ENCODE measurements at places on chromosomes 13 and 19.

DNA sequence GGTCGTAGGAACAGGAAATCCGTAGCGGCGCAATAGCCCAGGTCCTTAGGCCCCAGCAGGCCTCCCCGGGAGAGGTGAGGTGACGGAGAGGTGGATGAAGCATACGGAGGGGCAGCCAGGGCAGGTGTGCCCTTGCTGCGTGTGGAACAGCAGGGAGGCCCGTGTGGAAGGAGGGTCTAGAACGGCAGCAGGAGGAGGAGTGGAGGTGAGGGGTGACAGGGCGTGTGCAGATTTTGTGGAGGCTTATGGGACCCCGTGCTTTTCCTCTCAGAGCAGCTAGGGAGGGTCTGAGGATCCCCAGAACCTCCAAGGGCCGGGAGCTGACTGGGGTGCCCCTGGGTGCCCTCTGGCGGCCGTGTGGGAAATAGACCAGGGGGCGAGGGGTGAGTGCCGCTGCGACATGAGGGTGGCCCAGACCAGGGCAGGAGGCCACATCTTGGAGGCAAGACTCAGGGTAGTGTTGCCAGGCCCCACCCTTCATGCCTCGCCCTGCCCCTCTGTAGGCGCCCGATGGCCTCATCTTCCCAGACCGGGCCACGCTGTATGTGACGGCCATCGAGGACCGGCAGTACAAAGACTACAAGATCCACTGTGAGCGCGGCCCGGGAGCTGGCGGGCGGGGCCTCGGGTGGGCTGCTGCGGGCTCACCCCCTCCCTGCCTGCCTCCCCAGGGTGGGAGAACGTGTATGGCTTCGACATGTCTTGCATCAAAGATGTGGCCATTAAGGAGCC is 5.0 kb upstream of the ADM5 start:
- no peak for DNase-seq

- DNase-seq: no peak
Observed at GRCh38 chr13:51057001-51057400, 54.1 kb downstream of the C13orf42 start.

DNA sequence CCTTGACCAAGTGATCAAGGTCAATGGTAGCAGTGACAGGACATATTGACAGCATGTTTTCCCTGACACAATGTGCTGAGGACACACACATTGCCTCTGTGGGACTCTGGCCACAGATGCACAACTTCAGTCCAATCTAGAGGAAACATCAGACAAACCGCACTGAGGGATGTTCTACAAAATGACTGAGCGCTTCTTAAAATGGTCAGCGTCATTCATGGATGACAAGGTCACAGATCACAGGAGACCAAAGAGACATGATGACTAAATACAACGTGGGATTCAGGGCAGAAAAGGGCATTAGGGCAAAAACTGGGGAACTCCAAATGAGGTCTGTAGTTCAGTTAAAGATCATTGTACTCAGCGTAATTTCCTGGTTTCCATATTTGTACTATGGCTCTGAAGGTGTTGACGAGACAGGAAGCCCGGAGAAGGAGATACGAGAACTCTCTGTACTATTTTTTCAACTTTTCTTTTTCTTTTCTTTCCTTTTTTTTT is 20.6 kb downstream of the PBX4 start:
- no peak for DNase-seq

DNA sequence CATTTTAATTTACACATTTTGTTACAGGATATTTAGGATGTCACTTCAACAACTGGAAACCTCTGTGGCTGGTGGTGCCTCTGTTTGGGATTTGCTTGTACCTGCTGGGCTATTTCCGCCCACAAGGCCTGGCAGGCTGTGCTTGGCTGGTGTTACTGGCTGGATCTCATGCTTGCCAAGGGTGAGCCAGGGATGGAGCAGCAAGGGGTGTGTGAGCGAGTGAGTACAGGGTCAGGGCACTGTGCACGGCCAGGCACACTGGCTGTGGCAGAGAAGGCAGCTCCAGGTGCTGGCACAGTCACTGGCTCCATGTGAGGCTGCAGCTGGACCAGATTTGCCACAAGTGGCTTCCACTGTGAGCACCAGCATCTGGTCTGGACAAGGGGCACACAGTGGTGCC is 1254.8 kb downstream of the SLITRK5 start:
- DNase-seq: no peak

DNA sequence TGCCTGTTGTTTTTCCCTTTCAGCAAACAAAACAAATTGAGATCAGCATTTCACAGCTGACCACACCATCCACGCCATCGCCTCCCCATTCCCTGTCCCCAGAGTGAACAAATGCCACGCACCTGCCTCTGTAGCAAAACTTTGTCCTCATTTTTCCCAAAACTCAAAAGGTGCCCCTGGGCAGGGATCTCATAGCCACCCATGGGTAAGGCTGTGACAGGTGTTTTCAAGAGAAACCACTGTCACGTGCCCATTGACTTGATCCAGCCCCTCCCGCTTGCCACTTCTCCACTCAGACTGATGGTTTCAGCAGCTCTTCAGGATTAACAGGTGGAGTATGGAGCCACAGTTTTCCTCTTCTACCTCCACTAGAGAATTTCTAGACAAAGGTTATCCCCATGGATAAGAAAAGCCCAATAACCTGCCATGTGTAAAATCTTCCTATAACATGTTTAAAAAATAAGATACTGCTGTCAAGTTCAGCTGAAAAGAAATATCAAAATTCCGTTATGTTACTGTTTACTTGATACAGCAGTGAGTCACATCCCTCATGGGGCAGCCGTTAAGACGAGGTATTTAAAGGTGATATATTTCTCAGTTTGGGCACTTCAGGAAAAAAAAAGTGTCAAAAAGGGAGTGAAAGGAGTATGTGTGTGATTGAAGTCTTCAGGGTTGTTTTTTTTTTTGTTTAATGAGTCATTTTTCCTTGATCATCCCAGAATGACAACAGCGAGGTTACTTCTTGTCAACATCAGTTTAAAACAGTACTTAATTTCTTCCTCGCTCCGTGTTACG is 63.5 kb upstream of the GPR183 start:
- no peak for DNase-seq

DNA sequence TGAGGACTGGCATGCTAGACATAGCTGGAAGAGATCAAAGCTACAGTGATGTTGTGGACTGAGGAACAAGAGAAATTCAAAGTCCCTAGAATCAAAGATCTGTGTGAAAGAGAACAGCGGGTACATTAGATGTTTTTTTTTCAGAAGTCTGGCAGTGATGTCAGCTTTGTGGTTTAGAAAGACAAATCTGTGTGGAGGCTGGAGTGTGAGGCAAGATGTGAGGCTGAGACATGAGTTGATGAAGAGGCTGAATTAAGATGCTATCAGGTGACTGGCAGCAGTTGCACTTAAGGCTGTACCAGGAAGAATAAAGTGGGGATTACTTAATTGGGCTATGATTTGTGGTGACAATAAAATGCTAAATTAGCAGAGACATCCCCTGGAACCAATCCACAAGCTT is 46.5 kb downstream of the DNAJC3 start:
- DNase-seq: no peak

GRCh38 chr13:48576448-48577010 is 43.6 kb upstream of the RCBTB2 start:
- DNase-seq: no peak

DNA sequence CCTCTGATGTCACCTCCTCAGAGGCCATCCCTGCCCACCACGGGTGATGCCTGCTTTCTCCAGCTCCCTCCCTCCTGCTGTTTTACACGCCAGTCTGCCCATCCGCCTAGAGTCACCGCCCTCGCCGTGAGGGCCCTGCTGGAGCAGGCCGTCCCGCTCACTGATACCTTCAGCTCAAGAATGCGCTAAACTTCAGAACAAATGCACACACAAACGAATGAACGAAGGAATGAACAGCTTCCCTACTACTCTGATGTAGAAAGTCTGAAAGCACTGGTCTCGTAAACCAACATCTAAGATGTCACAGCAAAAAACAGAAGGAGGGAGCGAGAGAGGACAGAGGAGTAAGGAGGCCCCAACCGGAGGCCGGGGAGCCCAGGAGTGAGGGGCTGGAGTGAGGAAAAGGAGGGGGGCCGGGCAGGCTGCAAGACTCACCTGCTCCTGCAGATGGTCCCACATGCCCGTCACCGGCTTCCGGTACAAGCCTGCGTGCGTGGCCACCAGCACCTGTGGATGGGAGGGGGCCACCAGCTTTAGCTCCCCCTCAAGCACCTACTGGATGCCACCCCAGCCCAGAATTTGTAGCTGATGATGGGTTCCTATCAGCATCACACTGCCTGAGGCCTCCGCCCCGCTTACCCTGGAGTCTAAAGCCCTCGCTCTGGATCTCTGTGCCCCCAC is 4.0 kb downstream of the PNKP start:
- no peak for DNase-seq

DNA sequence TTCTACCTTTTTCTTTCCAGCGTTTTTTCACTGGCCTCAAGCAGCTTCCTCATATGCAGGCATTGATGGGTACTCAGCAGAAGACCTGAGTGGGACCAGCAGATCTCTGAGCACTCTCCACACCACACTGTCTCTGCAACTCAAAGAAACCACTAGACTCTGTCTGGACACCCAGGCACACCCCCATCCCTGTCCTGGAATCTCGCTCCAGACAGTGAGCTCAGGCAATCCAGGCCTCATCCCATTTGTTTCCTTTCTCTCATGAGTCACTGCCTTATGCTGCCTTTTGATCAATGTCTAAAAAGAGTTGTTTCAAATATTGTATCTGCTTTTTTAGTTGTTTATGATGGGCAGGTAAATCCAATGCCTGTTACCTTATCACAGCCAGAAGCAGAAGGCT is 19.7 kb upstream of the POP4 start:
- no peak for DNase-seq

DNA sequence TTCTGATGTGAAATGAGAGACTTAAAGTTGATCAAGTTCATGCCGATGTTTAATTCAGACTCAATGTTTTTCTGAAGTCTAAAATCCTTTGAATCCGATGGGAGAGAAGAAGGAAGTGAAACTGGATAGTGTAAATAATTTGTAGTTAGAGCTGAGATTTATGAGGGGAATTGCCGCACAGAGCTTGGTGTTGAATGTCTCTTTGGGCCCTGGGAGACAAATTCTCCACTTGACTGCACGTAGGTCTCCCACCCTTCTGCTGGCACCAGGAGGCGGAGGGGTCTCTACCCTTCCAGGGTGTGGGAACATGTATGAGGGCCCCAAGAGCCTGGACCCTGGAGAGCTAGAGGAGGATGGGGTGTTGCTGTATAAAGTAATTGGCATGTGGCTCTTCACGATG is 140.8 kb upstream of the SERP2 start:
- no peak for DNase-seq

All from NCI-H524 treated with DMSO at 0.1 percent for 48 hours (cell line).